ENCODE measurements at places on chromosomes 1 and 21.

DNA sequence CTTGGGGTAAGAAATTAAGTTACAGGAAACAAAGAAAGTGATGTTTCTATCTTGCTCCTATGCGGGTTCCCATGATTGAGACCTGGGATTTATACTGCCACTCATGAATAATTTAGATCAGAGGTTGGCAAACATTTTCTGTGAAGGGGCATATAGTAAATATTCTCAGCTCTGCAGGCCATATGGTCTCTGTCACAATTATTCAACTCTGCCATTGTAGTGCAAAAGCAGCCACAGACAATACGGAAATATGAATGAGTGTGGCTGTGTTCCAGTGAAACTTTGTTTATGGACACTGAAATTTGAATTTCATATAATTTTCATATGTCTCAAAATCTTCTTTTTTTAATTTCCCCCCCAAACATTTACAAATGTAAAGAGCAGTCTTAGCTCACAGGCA is 127.2 kb downstream of the FOXD2 start:
- no peak for DNase-seq

DNA sequence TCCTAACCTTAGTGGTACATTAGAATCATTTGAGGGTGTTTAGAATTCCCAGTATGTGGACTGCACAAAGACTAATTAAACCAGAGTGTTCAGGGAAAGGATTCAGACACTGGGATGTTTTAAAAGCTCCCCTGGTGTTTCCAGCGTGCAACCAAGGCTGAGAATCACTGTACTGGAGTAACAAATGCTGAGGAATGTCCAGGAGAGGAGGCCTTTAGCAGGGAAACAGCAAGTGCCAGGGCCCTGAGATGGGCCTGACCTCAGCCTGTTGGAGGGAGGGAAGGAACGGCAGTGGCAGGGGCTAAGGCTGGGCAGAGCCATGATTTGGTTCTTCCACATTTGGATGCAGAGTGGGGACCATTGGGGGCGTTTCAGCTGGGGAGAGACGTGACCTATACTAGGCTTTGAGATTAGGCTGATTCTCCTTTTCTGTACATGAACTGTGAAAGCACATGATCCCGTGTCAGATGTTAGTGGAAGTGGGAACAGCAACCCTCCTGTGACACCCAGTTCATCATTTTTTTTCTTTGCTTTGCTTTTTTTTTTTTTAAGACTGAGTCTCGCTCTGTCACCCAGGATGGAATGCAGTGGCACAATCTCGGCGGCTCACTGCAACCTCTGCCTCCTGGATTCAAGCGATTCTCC is 49.3 kb downstream of the KANK4 start:
- DNase-seq: no peak

DNA sequence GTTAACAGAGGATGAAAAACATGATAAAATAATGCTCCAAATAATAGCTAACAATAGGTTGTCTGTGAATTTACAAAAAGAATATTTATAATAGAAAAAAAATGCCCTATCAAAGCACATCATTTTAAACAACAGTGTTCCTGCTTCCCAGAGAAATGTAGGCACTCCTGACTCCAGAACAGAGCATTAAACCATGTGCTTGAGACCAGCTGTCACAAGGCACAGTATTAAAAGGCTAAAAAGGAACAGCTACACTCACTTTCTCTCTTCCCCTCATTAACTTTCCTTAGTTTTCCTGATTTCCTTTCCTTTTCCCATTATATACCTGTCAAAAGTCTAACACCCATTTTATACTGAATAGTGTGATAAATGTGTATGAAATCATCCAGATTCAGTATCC is 10.9 kb downstream of the VAV3 start:
- DNase-seq: no peak

DNA sequence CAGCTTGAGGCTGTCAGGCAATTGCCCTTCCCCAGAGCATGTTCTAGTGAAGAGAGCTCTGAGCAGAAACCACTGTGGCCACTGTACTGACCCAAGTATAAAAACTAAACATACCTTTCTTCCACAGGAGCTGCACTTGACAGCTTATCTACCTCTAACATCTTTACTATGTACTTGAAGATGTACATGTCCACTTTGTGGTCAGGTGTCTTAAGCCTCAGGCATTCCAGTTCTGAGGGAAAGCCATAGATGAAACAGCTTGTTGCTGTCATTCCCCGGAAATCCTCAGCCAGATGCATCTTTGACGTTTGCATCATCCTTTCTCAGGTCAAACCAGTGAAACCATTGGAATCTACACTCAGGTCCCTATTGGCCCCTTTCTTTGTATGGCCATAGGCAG is 70.4 kb downstream of the CHRM3 start:
- no peak for DNase-seq

GRCh38 chr21:39958731-39959130 is 91.5 kb downstream of the PCP4 start:
- DNase-seq: no peak

- no peak for DNase-seq
Observed at GRCh38 chr21:24785033-24785432, 822.2 kb downstream of the MRPL39 start.

DNA sequence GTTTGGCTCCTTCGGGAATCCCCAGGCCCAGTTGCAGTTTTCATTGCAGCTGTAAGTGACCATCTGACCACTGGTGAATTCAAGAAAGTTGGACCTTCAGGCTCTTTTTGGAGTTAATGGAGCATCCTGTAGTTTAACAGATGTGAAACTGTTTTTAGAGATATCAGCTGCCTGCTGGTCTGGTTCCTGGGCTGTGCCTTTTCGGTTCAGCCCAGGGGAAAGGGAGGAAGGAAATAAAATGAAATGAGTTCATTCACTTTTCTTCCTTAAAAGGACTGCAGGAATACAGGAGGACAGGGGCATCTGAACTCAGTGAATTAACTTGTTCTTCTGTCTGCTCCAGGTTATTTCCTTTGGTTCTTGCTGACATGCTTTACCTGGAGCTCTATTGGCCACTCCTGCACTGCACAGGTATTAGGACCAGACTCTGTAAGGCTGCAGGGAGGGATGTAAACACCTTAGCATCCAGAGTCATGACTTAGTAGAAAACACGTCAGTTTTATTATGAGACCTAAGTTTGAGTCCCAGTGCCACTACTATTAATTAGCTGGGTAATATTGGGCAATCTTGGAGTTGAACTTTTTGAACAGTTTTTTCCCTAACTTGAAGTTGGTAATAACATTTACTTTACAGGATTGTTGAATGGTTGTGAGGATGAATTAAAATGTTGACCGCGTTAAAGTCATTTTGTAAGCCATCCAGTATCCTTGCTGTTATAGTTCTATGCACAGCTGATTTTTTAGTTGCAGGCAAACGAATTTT is 83.6 kb downstream of the LRRC8D start:
- DNase-seq: no peak

GRCh38 chr1:109863667-109864046 is 47.0 kb upstream of the CSF1 start:
- no peak for DNase-seq

DNA sequence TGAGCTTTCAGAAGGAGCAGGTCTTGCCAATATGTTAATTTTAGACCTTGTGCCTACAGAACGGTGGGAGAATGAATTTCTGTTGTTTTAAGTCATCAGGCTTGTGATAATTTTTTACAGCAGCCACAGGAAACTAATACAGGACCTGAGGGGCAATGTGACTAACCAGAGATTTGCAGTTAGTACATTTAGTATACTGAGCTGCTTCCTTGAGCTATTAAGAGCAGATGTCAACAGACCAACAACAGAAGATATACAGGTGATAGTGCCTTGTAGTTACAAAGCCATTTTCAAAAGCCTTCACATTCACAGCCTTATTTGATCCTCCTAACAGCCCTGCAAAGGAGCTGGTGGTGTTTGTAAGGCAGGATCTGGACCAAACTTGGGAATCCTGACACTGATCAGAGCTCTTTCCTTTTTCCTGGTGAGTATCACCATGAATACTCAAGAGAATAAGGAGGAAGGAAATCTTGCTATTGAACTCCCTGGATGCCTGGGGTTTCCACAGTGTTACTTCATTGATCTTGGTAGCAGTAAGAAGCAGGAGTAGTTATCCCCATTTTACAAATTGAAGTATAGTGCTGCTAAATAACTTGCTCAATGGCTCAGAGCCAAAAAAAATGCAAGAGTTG is 4.7 kb upstream of the SLAMF1 start:
- DNase-seq: no peak

DNA sequence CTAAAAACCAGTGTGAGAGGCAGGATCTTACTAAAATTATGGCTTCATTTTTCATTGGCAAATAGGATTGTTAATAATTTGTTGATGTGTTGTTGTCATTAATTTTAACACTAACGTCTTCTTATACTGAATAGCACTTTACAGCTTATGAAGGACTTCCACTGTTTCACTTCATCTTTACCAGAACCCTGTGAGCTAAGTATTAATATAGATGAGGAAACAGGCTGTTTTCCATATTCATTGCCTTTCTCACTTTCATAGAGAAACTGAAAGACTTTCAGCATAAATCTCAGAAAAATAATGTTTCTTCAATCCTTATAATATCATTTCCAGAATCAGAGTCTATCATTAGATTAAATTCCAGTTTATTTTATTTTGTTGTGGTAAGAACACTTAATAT is 8.5 kb downstream of the MAP10 start:
- DNase-seq: no peak

- no peak for DNase-seq
Observed at GRCh38 chr1:6163973-6164617, 16.0 kb downstream of the CHD5 start.

- no peak for DNase-seq
Observed at GRCh38 chr1:232183802-232184201, 446.1 kb downstream of the SIPA1L2 start.

- peak; percentile 64 for DNase-seq
Observed at GRCh38 chr1:94863297-94863911, 43.2 kb downstream of the SLC44A3 start.

GRCh38 chr1:90779573-90779972 is 62.5 kb upstream of the BARHL2 start:
- DNase-seq: no peak

DNA sequence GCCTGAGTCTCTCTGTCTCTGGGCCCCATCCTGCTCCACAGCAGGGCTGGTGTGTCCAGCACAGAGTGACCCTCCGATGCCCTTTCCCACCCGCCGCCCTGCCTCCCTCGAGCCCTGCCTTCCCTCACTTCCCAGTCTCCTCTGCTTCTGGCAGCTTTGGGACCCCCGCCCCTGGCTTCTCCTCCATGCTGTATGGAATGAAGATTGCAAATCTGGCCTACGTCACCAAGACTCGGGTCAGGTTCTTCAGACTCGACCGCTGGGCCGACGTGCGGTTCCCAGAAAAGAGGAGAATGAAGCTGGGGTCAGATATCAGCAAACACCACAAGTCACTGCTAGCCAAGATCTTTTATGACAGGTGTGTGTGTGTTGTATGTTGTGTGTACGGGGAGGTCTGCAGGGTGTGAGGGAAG is 14.3 kb downstream of the MOV10 start:
- no peak for DNase-seq

DNA sequence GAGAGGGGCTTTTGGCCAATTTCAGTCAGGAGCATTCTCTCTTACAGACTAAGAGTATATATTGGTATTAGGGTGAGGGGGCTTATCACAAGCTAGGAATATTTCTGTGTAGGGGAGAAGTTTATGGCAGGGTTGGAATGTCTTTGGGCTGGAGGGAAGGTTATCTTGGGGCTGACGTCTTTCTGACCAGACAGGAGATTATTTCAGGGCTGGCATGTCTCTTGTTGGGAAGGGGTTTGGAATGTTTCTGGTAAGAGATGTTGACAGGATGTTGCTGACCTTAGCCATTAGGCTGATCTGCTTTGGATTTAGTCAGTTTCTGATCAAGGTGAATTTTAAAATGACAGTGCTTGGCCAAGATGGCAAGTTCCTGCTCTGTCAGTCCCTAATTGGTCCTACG is 17.8 kb upstream of the HSD3B1 start:
- no peak for DNase-seq

- peak; percentile 48 for DNase-seq
Observed at GRCh38 chr1:113811156-113811887, 954 bp downstream of the RSBN1 start.

GRCh38 chr1:110056285-110056683 is 14.2 kb downstream of the ALX3 start:
- DNase-seq: peak; percentile 33

- DNase-seq: no peak
Observed at GRCh38 chr1:54001591-54001990, 16.4 kb downstream of the LDLRAD1 start.

All from ELR (cell line).